ENCODE measurements at places on chromosomes 16 and 17.

DNA sequence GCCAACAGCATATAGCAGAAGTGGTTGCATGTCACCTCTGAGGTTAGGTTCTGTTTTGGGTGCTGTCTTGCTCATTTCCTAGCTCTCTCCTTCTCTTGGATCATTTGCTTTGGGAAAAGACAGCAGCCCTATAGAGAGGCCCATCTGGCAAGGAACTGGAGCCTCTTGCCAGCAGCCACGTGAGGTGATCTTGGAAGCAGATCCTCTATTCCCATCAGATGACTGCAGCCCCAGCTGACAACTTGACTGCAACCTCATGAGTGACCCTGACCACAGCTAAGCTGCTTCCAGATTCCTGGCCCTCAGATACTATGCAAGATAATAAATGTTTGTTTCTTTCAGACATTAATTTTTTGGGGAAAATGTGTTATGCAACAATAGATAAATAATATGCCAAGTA lies 213.3 kb upstream of the HS3ST4 start:
- H3K27ac ChIP-seq = no peak overlapping the region
- peaks cover 2% of the 10 kb centered on the region for H3K27me3 ChIP-seq
- no peaks in the 10 kb centered on the region for H3K36me3 ChIP-seq
- no peak overlapping the region for H3K4me3 ChIP-seq

DNA sequence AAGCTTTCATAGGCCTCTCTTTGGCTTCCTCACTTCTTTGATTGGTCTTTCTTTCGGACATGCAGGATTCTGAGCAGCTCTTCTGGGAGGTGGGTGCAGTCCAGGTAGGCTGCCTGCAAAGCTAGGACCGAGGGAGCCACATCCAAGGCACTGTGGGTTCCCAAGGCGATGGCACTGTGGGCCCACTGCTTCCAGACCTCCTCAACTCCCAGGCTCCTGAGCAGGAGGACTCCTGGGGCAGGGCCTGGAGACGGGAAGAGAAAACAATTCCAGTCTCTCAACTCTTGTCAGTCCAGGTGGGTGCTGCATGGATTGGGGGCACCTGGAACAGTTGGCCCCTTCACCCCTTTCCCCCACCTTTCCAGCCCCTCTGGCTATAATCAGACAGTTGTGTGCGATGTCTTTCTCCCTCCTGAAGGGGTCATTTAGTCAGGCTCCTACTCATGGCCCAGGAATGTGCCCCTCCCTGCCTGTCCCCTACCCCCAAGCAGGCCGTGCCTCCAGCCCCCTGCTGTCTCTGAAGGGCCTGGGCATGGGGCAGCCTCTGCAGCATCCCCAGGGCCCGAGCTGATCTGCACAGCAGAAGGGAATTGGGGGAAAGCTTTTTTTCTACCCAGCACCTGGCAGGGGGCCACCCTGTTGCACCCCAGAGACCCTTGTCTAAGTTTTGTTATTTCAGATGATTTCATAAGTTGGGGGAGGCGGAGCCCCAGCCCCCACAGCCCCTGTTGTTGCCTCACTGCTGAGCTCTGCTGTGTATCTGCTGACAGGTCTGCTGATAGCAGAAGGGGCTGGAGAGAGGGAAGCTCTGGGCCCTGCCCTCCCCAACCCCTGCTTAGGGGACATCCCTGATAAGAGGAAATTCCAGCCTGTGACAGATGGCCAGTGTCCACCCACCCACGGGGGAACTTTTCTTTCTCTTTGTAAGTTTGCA lies 330.3 kb downstream of the SEC14L1 start:
- no peaks in the 10 kb centered on the region for H3K27me3 ChIP-seq
- H3K4me1 ChIP-seq = peaks cover 97% of the 10 kb centered on the region
- H3K4me3 ChIP-seq = no peak overlapping the region
- H3K36me3 ChIP-seq = peaks cover 85% of the 10 kb centered on the region
- peak overlapping the region; percentile 67 for H3K27ac ChIP-seq

DNA sequence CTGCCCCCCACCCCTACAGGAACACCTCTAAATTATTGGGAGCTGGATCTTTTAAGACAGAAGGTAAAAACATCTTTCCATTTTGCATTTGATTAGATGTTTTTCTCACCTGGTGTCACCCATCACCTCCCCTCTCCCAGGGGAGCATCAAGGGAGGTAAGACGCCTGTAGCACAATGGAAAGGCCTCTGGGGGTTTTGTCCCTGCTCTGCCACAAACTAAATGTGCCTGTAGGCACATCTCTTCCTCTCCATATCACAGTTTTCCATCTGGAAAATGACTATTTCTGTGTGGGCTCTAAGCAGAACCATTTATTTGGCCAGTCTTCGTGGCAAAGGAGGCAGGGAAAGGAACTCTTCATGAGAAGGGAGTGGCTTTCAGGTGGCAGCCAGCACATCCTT lies 76.6 kb downstream of the GNAO1 start:
- no peak overlapping the region for H3K27ac ChIP-seq
- no peaks in the 10 kb centered on the region for H3K36me3 ChIP-seq
- H3K4me1 ChIP-seq = peaks cover 15% of the 10 kb centered on the region
- H3K27me3 ChIP-seq = no peaks in the 10 kb centered on the region
- DNase-seq = no peak

DNA sequence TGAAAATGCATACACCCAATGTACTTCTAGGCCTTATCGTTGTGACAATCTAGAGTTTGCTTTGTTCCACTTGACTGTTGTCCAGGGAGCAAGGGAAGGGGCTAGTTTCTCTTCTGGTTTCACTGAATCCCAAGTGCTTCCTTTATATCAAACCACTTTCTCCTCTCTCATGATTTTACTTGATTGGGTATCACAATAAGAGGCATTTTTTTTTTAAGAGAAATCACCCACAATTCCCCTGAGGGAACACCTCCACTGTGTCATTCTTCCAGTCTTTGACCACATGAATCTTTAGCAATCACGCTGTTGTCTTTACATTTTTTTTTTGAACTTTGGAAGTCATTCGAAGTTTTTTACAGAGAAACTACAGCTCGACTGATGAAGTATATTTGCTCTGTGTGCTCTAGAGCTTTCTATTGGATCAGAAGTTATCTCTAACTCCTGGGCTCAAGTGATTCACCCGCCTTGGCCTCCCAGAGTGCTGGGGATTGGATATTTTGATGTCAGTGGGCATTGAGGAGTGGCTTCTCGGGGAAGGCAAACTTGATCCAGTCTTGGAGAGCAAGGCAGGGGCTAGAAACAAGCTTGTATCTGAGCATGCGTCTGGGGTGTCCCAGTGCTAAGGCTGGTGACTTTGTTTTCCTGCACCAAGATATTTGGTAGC lies 3.0 kb downstream of the CDH1 start:
- no peak overlapping the region for H3K4me3 ChIP-seq
- DNase-seq = no peak
- H3K27me3 ChIP-seq = peaks cover 26% of the 10 kb centered on the region
- H3K36me3 ChIP-seq = peaks cover 2% of the 10 kb centered on the region
- peaks cover 5% of the 10 kb centered on the region for H3K4me1 ChIP-seq

DNA sequence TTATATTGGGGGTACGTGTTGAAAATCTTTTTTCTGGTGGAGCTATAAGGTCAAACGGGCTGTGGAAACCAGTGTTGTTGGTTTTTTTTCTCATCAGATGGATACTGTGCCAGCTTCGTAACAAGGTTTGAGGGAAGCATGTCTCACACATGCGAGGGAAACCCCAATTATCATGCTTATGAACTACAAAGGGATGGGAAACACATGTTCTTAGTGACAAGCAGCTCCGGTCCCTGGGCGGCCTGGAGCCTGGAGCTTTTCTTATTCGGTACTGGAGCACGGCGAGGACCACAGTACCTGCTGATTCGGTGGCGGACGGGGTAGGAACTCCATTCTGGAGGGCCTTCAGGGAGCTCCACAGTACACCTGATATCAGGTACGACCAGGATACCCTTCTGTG lies 12.5 kb downstream of the SLC43A2 start:
- no peak for DNase-seq
- no peak overlapping the region for H3K27ac ChIP-seq
- H3K27me3 ChIP-seq = no peaks in the 10 kb centered on the region
- H3K4me1 ChIP-seq = peaks cover 6% of the 10 kb centered on the region
- H3K36me3 ChIP-seq = no peaks in the 10 kb centered on the region

DNA sequence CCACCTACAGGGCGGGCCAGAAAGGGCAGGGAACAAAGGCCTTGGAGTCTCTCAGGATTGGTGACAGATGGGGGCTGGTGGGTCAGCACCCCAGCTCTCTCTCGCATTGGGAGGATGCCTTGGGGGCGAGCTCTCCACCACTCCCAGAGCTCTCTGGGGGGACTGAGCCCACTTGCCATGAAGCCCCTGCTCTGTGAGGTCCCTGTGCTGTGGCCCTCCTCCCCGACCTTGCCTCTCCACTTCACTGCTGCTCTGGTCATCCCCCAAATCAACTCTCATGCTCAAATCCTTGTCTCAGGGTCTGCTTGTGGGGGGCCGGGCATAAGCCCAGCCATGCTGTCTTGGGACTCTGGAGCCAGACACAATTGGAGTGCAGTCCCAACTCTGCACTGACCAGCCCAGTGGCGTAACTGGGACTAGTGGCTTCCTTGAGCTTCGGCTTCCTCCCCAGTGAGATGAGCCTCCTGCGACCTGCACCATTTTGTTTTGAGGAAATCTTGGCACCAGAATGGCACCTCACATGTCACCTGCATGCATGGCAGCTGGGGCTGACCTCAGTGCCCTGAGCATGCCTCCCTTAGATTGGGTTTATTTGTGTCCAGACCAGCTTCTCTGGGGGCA lies 184.5 kb downstream of the IRF8 start:
- no peak overlapping the region for H3K4me3 ChIP-seq
- no peak for DNase-seq
- H3K36me3 ChIP-seq = no peaks in the 10 kb centered on the region
- peaks cover 6% of the 10 kb centered on the region for H3K27me3 ChIP-seq

GRCh38 chr17:48152289-48152688 lies 44.7 kb downstream of the SNX11 start:
- H3K4me3 ChIP-seq = no peak overlapping the region
- no peak for DNase-seq
- H3K27me3 ChIP-seq = no peaks in the 10 kb centered on the region
- H3K27ac ChIP-seq = no peak overlapping the region

GRCh38 chr17:10156599-10156947 lies 41.8 kb downstream of the GAS7 start:
- H3K36me3 ChIP-seq = no peaks in the 10 kb centered on the region
- H3K27me3 ChIP-seq = peaks cover 8% of the 10 kb centered on the region
- peak overlapping the region; percentile 80 for H3K27ac ChIP-seq
- no peak overlapping the region for H3K4me3 ChIP-seq
- peaks cover 30% of the 10 kb centered on the region for H3K4me1 ChIP-seq
- DNase-seq = no peak
